ENCODE measurements at places on chromosomes 7 and 10.
A peak's percentile ranks its signal among the peaks of the same experiment; 100 is the strongest.

- no peak for DNase-seq
These were observed 85.4 kb downstream of the JAZF1 start for GRCh38 chr7:28095231-28095630.

DNA sequence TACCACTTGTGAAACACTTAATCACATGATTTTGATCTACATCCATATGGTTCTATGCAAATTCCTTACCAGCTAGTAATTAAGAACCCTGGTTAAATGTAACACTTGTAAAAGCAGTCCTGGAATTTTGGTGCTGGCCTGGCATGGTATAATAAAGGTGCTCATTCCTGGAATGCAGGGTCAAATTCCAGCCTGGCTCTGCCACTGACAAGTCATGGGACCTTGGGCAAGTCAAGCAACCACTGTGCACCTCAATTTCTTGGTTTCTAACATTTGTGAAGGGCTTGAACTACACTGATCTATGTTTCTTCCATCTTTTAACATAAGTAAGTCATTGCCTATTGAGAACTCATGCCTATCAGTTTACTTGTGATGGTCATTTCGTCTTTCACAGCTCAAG is 91.9 kb upstream of the PIK3CG start:
- DNase-seq = no peak

DNA sequence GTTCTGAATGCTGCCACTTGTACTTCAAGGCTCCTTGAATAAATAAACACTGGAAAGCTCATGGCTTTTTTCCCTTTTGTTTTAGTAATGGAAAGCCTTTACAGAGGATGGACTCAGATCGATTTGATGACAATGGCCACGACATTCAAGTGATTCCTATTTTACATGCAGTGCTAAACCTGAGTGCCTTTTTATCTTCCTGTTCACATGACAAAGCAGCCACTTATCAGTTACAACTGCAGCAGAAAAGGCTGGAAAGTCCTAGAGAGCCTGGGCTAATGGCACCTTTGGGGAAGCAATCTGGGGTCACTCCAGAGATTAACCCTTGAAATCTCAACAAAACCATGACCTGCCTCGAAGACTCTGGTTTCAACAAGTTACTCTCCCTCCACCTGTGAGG is 249.0 kb upstream of the AUTS2 start:
- DNase-seq = peak; percentile 99

- DNase-seq = no peak
These were observed 73.7 kb downstream of the ABLIM1 start for GRCh38 chr10:114584419-114584818.

GRCh38 chr10:122277526-122278136 is 6.5 kb downstream of the BTBD16 start:
- DNase-seq = no peak

DNA sequence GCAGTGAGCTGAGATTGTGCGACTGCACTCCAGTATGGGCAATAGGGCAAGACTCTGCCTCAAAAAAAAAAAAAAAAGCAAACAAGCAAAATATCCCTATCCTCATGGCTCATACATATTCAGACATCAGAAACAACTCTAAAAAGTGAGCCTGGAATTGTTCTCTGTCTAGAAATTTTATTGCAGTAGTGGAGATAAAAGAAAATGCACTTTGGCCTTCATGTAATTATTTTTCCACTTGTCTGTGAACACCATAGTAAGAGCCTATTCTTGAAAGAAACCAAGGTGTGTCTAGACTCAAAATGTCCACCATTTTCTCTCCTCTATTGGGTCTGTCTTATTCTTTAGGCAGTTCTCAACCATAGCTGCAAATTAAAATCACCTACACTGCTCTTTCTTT is 30.5 kb upstream of the MCU start:
- no peak for DNase-seq

DNA sequence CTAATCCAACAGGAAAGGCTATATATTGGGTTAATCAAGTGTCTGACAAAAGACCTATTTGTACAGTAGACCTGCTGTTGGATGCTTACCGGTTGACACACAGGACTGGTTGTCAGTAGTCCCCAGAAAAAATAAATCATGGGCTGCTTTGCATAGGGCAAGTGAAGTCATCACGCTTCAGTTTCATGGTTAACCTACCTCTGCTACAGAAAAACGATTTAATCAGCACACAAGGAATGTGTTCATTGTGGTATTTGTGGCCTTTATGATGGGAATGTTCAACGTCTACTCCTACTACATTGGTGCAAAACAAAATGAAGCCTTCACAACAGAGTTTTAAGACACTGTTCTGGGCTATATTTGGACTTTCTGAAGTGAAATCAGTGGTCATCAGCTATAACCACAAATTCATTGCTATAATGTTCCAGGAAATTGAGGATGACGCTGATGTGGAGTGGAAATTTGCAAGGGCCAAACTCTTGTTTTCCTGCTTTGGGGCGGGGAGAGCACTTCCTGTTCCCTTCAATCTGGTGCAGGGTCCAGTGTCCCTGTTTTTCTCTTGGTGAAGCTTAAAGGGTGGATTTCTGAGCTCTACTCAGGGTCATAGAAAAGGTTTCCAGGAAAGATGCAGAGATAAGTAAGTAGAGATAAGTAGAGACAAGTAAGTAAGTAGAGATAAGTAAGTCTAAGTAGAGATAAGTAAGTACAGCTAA is 39.3 kb upstream of the GGCT start:
- no peak for DNase-seq

DNA sequence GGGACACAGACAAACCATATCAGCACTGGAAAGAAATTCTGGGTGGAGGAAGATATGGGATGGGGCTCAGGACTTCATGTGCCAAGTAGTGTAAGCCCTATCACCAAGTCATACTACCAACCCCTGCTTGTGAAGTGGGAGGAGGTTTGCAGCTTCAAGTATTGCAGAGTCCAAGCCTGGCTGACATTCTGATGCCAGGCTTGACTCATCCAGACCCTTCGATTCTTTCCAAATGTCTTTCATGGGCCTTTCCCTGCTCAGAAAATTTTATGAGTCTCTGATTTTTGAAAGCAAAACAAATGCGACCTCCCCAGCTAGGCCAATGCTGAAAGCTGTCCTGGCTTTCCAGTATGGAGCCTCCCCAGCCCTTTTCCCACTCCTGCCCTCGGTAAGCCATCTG is 45.1 kb upstream of the SMNDC1 start:
- DNase-seq = no peak

GRCh38 chr10:119252051-119252465 is 44.7 kb downstream of the GRK5 start:
- DNase-seq = no peak

DNA sequence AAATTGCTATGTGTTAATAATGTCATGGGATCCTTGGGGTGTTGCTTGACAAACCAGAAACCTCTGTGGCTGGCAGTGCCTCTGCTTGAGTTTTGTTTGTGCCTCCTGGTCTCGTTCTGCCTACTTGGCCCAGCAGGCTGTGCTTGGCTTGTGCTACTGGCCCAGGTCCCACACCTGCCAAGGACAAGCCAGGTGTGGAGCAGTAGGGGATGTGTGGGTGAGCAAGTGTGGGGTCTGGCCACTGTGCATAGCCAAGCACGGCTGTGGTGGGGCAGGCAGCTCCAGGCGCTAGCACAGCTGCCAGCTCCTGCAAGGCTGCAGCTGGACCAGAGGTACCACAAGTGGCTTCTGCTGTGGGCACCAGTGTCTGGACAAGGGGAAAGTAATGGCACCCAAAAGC is 149.6 kb upstream of the HGF start:
- DNase-seq = no peak

DNA sequence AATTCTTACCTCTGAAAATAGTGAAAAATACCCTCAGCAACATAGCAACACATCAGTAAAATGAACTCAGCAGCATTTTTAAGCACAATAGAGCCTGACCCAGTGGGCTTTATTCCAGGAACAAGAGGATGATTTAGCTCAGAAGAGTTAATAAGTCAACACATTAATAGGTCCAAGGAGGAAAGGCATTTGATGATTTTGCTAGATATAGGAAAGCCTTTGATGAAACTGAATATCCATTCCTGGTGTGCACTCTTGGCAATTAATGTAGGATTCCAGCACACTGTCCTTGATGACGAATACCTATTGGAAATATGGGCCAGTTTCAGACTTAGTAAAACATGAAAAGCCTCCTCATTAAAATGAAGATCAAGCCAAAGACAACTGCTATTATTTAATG is 42.5 kb downstream of the RASGEF1A start:
- no peak for DNase-seq
